ENCODE measurements at places on chromosomes 6 and 20. TPM values are rescaled to one million over a fixed set of nuclear protein-coding genes. Genes with fewer than 3 reads are reported as not detected.
A peak's percentile ranks its signal among the peaks of the same experiment; 100 is the strongest.

The POU5F1 gene
- not detected for polyA plus RNA-seq

DNA sequence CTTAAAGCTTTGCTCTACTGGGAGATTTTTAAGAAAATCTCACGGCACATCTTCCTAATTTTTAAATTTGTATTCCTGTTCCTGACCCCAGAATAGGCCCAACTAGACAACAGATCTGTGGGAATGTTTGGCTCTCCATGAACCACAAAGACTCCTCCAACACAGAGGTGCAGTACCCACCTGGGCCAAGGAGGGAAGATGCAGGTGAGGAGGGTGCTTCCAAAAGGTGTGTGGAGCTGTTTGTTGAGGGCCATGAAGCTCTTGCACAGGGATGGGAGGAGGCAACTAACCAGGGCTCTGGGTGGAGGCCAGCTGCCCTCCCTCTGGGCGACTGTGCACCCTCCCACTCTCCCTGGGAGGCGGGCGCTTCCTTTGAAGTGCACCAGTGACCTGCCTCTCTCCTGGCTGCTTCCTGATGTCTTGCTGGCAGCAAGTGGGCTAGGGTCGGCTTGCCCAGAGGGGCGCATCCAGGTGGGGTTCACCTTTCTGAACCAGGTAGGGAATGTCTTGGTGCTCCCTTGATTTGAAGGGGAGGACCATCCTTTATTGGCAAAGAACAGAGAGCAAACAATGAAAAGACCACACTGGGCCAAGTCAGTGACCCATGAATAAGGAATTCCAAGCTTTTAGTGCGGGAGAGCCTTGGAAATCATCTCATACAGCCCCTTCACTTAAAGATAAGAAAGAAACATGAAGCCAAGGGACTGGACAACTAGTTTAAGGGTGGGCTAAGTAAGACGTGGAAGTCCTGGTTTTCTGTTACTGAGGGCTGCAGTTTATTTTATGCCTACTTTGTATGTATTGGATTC is 76.0 kb downstream of the ANKRD6 start:
- H3K4me3 ChIP-seq: no peak overlapping the region
- H3K27ac ChIP-seq: no peak overlapping the region
- no peaks in the 10 kb centered on the region for H3K27me3 ChIP-seq
- no peaks in the 10 kb centered on the region for H3K36me3 ChIP-seq
- no peaks in the 10 kb centered on the region for H3K4me1 ChIP-seq
- DNase-seq: no peak

- H3K27me3 ChIP-seq: no peaks in the 10 kb centered on the region
- no peak overlapping the region for H3K4me3 ChIP-seq
- no peak for DNase-seq
- no peaks in the 10 kb centered on the region for H3K36me3 ChIP-seq
Observed at GRCh38 chr6:154458565-154459470, 51.7 kb downstream of the CNKSR3 start.

DNA sequence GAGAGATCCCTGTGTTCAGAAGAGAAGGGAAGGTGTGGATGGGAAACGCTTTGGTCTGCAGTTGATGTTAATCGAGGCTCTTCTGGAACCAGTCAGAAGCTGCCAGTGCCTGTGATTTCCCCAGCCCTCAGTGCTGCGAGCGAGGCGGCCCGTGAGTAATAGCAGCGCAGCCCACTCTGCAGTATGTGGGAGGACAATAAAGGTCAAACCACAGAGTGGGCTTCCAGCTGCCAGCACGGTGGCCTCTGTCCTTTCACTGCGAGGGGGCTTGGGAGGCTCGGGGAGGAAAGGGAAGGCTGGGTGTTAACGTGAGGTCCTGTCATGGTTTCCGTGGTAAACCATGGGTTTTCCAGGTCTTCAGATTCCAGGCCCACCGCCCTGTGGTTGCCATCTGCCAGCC is 32.3 kb upstream of the TAGAP start:
- DNase-seq: no peak
- no peaks in the 10 kb centered on the region for H3K36me3 ChIP-seq
- peaks cover 22% of the 10 kb centered on the region for H3K4me1 ChIP-seq
- H3K27ac ChIP-seq: no peak overlapping the region
- no peaks in the 10 kb centered on the region for H3K27me3 ChIP-seq

GRCh38 chr20:17956099-17956685 is 12.4 kb downstream of the SNX5 start:
- H3K36me3 ChIP-seq: peaks cover 43% of the 10 kb centered on the region
- no peaks in the 10 kb centered on the region for H3K27me3 ChIP-seq
- no peak overlapping the region for H3K4me3 ChIP-seq
- no peak for DNase-seq
- no peak overlapping the region for H3K27ac ChIP-seq

- H3K4me1 ChIP-seq: peaks cover 74% of the 10 kb centered on the region
- H3K4me3 ChIP-seq: peak overlapping the region; percentile 30
- no peaks in the 10 kb centered on the region for H3K36me3 ChIP-seq
Observed at GRCh38 chr6:118706702-118707101, 55.3 kb upstream of the CEP85L start.

The OTOR gene
- not detected for polyA plus RNA-seq

The DSP gene
- polyA plus RNA-seq: not detected

Data from CD4-positive, alpha-beta memory T cell (primary cell).